ENCODE measurements at places on chromosomes 2 and 18. TPM values are rescaled to one million over a fixed set of nuclear protein-coding genes. Genes with fewer than 3 reads are reported as not detected.

The KRTCAP3 gene
- total RNA-seq: not detected

The CFC1 gene
- not detected for total RNA-seq

The DOCK10 gene
- total RNA-seq: 7.1 TPM

The GPR35 gene
- 1.3 TPM for total RNA-seq

The MALT1 gene
- total RNA-seq: 22.4 TPM

The GREB1L gene
- total RNA-seq: 2.1 TPM

The TEX261 gene
- 19.5 TPM for total RNA-seq

The SYT4 gene
- 5.3 TPM for total RNA-seq

The FBXO48 gene
- 0.99 TPM for total RNA-seq

The PNPT1 gene
- total RNA-seq: 13.6 TPM

The TMEM247 gene
- total RNA-seq: not detected

The FASTKD2 gene
- total RNA-seq: 33.2 TPM

The PROKR1 gene
- total RNA-seq: 1.1 TPM

The TCF7L1 gene
- 7.1 TPM for total RNA-seq

The DNAH7 gene
- 0.36 TPM for total RNA-seq

DNA sequence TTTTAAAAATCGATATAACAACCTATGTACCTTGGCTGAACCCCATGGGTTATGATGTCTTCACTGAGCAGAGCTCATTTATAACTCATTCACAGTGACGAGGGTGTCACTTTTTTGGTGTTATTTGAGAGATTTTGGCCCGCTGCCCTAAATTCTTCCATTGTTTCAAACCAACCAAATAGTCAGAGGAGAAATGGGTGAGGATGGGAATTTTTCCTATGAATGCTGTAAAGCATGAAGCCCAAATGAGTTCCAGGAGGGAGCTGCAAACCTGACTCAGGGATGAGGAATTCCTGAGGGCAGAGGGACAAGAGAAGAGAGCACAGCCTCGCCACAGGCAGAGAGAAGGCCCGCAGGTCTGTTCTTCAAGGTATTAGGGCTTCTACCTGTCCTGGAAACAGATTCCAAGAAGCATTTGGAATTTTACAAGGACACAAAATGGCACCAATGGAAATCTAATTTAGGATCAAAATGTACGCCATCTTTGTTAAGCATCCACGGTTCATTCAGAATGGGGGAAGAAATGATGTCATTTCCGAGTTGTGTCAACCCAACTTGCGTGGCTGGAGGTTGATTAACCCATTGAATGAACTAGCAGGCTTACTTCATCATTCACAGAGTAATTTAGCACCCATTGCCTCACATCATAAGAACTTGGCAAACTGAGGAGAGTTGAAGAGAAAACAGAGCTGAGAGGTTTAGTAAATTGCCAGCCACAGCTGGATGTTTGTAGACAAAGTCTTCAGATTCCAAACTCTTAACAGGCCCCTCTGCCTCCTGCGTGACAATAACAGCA is 133.5 kb downstream of the LAMA3 start:
- no peak for DNase-seq

GRCh38 chr2:60234274-60234986 is 319.0 kb downstream of the BCL11A start:
- no peak for DNase-seq

DNA sequence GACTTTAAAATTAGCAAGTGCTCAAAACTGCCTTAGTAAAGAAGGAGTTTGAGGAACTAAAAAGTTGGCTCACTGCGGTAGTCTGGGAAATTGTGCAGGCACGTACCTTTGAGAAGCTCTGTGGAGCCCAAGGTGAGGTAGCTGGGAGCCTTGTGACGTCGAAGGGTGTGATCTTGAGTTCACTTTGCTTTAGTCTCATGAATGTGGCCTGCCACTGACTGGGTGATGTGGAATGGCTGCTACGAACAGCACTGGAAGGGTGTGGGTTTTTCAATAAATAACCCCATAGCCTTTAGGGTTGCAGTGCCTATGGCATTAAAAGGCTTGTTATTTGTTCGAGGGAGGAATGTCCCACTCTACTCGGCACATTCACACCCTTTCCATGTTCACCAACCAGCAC is 312.3 kb downstream of the PRKCE start:
- DNase-seq: peak; percentile 18

- no peak for DNase-seq
Measured at GRCh38 chr2:59312029-59312428, 1070.9 kb upstream of the FANCL start.

GRCh38 chr2:173831312-173832229 is 133.6 kb downstream of the SP3 start:
- DNase-seq: peak; percentile 88

- DNase-seq: no peak
Measured at GRCh38 chr2:163493359-163494298, 242.2 kb downstream of the FIGN start.

- DNase-seq: no peak
Measured at GRCh38 chr2:197308585-197308984, 2.0 kb downstream of the ANKRD44 start.

DNA sequence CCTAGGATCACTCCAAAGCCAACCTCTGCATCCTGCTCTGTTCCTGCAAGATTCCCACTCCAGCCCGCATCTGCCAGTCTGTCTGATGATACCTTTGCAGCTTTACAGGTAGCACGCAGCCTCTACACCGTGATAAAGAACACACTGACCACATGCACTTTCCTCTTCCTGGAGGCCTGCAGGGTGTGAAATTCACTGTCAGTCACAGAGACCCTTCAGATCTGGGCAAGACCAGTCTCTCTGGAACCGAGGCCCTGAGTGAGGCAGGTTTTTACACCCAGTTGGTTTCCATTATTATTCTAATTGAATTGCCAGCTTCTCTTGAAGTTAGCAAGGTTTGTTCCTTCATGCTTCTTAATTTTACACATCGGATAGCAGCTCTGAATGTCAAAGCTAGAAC is 30.5 kb upstream of the TWIST2 start:
- no peak for DNase-seq

- no peak for DNase-seq
Measured at GRCh38 chr2:237490009-237490711, 3.1 kb downstream of the MLPH start.

DNA sequence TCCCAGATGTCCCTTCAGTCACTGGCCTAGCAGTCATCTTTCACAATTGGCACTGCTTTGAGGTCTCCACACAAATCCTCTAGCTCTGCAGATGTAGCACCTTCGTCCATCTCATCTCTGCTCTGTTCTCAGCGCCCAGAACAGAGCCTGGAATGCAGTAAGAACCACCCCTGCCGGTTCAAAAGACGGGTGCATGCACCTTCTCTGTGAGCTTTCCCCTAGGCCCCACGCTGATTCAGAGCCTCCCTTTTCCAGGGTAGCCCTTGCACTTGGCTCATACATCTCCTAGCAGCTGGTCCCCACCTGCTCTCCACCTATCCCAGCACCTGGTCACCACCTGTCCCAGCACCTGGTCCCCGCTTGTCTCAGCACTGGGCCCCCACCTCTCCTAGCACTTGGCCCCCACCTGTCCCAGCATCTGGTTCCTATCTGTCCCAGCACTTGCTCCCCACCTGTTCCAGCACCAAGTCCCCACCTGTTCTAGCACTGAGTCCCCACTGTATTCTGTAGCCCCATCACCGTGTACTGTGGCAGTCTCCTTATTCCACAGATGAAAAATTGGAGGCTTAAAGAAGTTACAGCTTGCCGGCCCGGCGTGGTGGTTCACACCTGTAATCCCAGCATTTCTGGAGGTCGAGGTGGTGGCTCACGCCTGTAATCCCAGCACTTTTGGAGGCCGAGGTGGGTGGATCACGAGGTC is 4.7 kb upstream of the KCNF1 start:
- DNase-seq: no peak

DNA sequence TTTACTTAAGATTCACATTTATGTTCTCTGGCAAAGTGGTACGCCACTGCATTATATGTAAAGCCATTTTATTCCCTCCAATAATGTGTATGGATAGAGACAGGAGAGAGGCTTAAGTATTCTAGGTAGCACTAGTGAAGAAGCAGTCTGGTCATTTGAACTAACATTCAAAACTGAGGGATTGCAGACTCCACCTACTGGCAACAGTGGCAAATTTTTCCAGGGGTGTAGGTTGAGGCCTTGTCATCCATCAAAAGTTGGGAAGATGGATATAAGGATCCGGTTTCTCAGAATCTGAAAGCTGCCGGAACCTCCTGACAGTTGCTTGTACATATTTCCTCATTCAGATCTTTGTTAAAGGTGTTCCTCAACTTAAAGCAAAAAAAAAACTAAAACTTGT is 465.5 kb upstream of the FSHR start:
- no peak for DNase-seq

DNA sequence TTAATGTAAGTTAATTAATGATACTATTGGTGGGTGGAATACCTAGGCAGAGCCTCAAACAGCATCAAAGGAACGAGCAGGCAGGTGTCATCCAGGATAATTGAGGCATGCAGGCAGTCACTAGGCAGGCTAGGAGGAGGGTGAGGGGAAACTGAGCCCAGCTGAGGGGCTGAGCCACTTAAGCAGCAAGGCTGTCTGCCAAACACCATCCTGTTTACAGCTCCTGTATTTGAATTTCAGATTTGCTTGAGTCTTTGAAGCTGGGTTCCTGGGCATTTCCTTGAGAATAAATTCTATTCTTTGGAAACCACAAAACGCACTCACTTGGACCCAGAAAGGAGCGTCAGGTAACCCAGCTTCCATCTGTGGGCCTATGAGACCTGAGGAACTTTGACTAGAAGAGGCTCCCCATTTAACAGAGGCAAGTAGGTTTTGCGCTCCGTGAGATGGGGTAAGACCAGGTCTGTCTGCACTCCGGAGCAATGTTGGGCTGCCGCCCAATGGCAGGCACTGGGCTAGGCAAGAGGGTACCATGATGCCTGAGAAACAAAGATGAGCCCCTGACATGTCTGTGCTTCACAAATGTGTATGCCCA is 2.0 kb downstream of the EDAR start:
- DNase-seq: no peak

DNA sequence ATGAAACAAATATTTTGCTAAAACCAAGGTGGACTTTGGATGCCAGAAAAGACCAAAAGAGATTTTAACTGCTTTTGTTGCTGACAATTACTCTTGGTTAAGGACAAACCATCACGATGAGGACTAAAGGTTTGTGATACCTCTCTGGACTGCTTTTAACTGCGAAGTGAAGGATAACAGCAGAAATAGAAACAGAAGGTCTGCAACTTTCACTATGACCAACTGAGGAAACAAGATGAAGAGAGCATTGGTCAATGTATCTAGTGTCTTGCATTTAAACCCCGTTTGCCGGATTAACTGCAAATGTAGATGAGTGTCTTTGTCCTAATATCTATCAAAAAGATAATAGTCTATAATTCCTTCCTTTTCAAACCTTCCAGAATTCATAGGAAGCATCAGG is 541.7 kb downstream of the ERBB4 start:
- DNase-seq: no peak

DNA sequence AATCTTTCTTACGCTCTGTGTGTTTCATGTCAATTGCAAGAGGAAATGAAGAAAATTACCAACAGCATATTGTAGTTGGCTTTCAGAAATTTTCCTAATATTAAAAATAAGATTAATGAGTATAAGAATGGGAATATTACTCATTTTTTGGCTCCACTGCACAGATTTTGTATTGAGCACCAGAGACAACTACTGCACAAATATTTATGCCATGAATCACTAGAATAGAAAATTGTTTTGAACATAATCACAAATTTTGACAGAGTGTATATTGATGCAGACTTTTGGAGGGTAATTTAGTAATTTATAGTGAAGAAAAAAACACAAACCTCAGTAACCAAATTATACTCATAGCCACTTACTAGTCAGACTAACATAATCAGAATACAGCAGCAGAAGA is 118.3 kb downstream of the DOK6 start:
- DNase-seq: no peak

DNA sequence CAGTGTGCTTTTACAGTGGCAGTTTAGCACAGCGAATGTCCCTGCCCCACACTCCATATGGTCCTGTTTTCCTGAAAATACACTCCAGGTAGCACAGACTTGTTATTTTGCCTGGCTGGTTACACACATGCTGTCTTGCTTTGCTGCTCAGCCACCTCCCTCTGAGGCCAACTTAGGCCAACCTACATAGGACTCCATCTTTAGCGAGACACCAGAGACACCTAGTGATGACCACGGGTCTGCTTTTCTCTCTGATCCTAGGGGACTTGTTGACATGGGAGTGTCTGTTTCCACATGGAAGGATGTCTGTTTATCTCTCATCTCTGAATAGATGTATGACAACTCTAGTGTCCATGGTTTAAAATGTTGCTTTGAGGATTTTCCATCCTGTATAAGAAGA is 43.3 kb downstream of the PLEKHB2 start:
- DNase-seq: no peak

- DNase-seq: no peak
Measured at GRCh38 chr2:178287652-178288344, 93.5 kb downstream of the OSBPL6 start.

- DNase-seq: peak; percentile 73
Measured at GRCh38 chr2:199798831-199799580, 52.0 kb downstream of the FTCDNL1 start.

GRCh38 chr2:778731-779350 is 101.6 kb upstream of the TMEM18 start:
- DNase-seq: no peak

DNA sequence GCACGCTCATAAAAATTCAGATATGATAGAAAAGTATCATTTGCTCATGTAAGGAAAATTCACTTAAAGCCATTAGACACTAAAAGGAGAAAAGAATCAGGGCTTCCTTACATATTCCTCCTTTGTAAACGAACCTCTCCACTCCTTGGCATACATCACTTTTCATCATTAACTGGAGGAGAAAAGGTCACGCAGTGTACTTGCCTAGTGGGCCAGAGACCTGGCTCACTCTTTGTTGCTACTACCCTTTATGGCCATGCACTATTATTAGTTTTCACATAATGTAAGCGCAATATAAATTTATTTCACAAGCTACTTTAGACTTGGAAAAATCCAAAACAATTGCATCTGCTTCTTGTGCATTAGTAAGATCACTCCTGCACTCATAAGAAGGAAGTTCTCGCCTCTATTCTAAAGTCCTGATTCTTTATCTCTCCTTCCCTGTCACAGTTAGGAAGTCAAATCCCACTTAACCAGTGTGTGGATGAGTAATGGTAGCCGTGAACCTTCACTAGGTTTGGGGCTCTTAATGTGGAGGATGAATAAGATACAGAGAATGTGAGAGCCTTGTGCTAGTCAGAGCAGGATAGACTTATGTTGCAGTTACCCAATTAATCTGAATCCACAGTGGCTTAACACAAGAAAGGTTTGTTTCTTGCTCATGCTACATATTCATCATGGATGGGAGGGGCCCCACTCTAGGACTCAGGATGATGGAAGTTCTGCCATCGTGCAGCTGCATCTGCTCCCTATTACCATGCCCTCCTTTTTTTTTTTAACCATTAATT is 115.0 kb upstream of the GLS start:
- DNase-seq: no peak

DNA sequence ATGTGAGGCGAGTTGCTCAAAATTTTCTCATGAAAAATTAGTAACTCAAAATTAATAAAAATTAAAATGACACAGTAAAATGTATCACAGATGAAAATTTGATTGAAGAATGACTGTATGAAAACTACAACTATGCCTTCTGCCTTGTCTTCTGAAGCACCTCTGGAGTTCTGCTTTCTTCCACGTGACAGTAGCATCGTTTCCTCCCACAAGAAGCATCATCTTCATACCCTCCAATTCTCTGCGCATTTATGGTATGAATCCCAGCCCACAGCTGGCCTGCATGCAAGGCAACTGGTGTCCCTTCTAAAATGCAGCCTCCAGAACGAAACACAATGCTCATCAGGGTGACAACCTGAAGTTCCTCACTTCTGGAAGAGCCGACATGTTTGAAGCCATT is 189.9 kb downstream of the MYO1B start:
- DNase-seq: no peak

- DNase-seq: no peak
Measured at GRCh38 chr2:135164431-135164830, 112.3 kb downstream of the RAB3GAP1 start.

- peak; percentile 83 for DNase-seq
Measured at GRCh38 chr2:238929242-238930081, 81.6 kb downstream of the TWIST2 start.

Measured in sigmoid colon (tissue), 7 donors.